Sigmoid colon (tissue), 7 donors: ENCODE measurements at places on chromosomes 2 and 18. TPM values are rescaled to one million over a fixed set of nuclear protein-coding genes. Genes with fewer than 3 reads are reported as not detected.
A peak's percentile ranks its signal among the peaks of the same experiment; 100 is the strongest.

- H3K27ac ChIP-seq = no peak overlapping the region
- peaks cover 9% of the 10 kb centered on the region for H3K36me3 ChIP-seq
- no peak overlapping the region for H3K4me3 ChIP-seq
- DNase-seq = peak; percentile 12
- no peaks in the 10 kb centered on the region for H3K27me3 ChIP-seq
These were observed 76.6 kb downstream of the EMX1 start for GRCh38 chr2:72993933-72994280.

- H3K36me3 ChIP-seq = peaks cover 7% of the 10 kb centered on the region
- H3K4me1 ChIP-seq = peaks cover 2% of the 10 kb centered on the region
- no peak overlapping the region for H3K27ac ChIP-seq
- DNase-seq = no peak
- no peaks in the 10 kb centered on the region for H3K27me3 ChIP-seq
- no peak overlapping the region for H3K4me3 ChIP-seq
These were observed 6.6 kb downstream of the TRAF3IP1 start for GRCh38 chr2:238326801-238327365.

Gene LINC00305
- total RNA-seq = not detected

GRCh38 chr2:216503159-216503629, 4.5 kb downstream of the RPL37A start:
- no peak overlapping the region for H3K4me3 ChIP-seq
- peaks cover 18% of the 10 kb centered on the region for H3K4me1 ChIP-seq
- H3K27ac ChIP-seq = no peak overlapping the region

Gene CD28
- 0.82 TPM for total RNA-seq

- H3K27me3 ChIP-seq = no peaks in the 10 kb centered on the region
- no peak overlapping the region for H3K27ac ChIP-seq
- H3K4me1 ChIP-seq = no peaks in the 10 kb centered on the region
- no peak overlapping the region for H3K4me3 ChIP-seq
These were observed 176.3 kb upstream of the DSEL start for GRCh38 chr18:67692811-67693210.

DNA sequence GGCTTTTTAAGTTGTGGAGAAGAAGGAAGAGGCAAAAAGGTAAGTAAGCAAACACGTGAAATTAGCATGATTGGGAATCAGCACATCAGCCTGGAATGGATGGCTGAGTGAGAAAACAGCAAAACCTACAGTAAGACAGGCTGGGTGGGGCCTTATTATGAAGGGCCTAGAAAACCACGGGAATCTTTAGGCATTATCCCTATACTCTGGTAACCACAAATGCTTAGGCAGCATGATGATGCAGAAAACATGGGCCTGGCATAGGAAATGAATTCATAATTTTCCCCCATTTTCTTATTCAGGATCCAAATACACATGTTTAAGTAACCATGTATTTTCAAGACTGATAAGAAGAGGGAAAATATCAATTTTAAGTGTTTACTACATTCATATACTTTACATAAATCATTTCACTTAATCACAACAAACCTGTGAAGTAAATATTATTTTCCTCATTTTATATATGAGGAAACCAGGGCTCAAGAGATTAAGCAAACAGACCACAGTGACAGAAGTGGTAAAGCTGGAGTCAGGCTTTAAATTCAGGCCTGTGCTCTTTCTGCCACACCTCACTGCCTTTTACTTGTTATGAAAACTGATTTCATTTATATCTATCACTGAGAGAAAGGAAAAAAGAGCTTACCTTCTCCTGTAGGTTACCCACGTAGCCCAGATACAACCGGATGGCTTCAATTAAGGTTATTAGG, 4.0 kb downstream of the TMEM17 start:
- no peak for DNase-seq
- H3K27me3 ChIP-seq = no peaks in the 10 kb centered on the region

GRCh38 chr2:220781622-220782241, 790.4 kb downstream of the EPHA4 start:
- no peak for DNase-seq
- H3K27me3 ChIP-seq = no peaks in the 10 kb centered on the region
- no peak overlapping the region for H3K4me3 ChIP-seq
- H3K36me3 ChIP-seq = no peaks in the 10 kb centered on the region

- H3K27ac ChIP-seq = no peak overlapping the region
- no peak overlapping the region for H3K4me3 ChIP-seq
- H3K36me3 ChIP-seq = no peaks in the 10 kb centered on the region
- DNase-seq = no peak
These were observed 35.1 kb upstream of the MTX2 start for GRCh38 chr2:176234156-176234555.

Gene LRRFIP1
- total RNA-seq = 131 TPM

Gene DYNAP
- not detected for total RNA-seq

GRCh38 chr2:164896226-164896625, 54.6 kb upstream of the COBLL1 start:
- no peak overlapping the region for H3K4me3 ChIP-seq
- H3K4me1 ChIP-seq = no peaks in the 10 kb centered on the region
- H3K36me3 ChIP-seq = no peaks in the 10 kb centered on the region
- DNase-seq = no peak

Gene PAIP2B
- 12.2 TPM for total RNA-seq

GRCh38 chr2:88903749-88904353, 212.4 kb downstream of the RPIA start:
- H3K4me3 ChIP-seq = no peak overlapping the region
- H3K27ac ChIP-seq = no peak overlapping the region
- DNase-seq = no peak
- no peaks in the 10 kb centered on the region for H3K27me3 ChIP-seq
- no peaks in the 10 kb centered on the region for H3K36me3 ChIP-seq

DNA sequence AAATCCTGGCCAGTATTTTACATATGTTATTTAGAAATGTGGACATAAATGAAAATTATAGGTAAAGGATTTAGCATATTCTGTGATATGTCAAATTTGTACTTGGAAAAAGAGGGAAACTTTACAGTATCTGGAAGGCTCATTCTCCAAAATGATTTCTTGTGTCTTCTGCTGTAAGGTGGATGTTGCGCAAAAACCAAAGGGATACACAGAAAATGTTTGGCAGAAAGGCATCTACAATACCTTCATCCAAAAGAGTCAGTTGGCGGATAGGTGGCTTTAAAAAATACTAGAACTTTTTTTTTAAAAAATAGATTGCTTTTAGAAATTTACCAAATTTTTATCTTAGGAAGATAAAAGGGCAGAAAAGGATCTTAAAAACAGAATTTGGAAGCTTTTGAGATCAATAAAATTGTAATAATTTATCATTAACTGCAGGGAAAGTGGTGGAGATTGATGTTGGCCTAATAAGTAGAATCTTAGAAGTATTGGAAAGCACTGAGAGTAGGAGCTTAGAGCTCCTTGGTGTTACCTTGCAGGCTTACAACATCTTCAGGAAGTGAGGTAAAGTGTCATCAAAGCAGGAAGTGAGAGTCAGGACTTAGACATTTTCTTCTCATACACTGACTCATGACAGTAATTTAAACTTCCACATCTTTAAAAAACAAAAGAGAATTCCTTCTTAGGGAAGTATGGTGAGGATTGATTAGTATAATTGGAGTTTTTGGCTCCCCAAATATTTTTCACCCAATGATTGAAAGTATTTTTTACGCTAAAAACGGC, 2.1 kb downstream of the NABP1 start:
- H3K27ac ChIP-seq = peak overlapping the region; percentile 86
- H3K4me1 ChIP-seq = no peaks in the 10 kb centered on the region
- no peaks in the 10 kb centered on the region for H3K36me3 ChIP-seq
- no peak for DNase-seq
- no peak overlapping the region for H3K4me3 ChIP-seq
- no peaks in the 10 kb centered on the region for H3K27me3 ChIP-seq

DNA sequence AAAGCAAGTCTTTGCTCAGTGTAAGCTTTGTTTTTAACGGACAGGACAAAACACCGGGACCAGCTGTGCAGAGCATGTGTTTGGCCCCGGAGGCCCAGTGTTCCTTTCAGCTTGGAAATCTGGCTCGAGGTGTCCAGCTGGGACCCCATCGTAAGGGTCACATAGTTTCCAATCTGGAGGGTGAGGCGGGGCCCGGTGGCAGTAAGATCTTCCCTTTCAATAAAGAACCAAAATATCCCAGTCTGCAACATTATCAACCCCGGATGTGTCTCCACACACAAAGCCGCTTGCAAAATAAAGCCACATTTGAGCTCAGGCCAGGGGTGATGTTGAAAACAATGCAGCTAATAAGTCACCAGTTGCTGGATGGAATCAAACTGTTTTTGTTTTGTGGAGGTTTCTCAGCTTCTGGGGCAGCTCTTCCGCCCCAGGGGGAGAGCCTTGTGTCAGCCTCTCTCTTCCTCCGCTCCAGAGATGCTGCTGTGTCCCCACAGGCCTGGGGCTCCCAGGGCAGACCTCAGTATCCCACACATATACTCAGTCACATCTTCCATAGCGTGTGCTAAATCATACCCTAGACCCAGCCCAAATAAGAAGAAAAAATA, 138.6 kb upstream of the GLI2 start:
- H3K36me3 ChIP-seq = no peaks in the 10 kb centered on the region
- no peak overlapping the region for H3K27ac ChIP-seq
- H3K4me3 ChIP-seq = no peak overlapping the region
- no peaks in the 10 kb centered on the region for H3K27me3 ChIP-seq
- peak; percentile 89 for DNase-seq
- peaks cover 8% of the 10 kb centered on the region for H3K4me1 ChIP-seq

Gene POTEC
- total RNA-seq = not detected

Gene COLEC12
- total RNA-seq = 15.9 TPM

Gene MOCOS
- 0.68 TPM for total RNA-seq

- no peak overlapping the region for H3K4me3 ChIP-seq
- H3K27ac ChIP-seq = no peak overlapping the region
- no peaks in the 10 kb centered on the region for H3K4me1 ChIP-seq
- no peak for DNase-seq
These were observed 110.7 kb downstream of the TMX3 start for GRCh38 chr18:68604256-68604655.

- H3K4me1 ChIP-seq = no peaks in the 10 kb centered on the region
- no peaks in the 10 kb centered on the region for H3K27me3 ChIP-seq
- H3K27ac ChIP-seq = no peak overlapping the region
- no peaks in the 10 kb centered on the region for H3K36me3 ChIP-seq
These were observed 34.9 kb upstream of the PLA2R1 start for GRCh38 chr2:160097326-160097725.

Gene SLC16A14
- total RNA-seq = 1.9 TPM

- H3K27me3 ChIP-seq = peaks cover 14% of the 10 kb centered on the region
- peak; percentile 69 for DNase-seq
- H3K4me3 ChIP-seq = no peak overlapping the region
These were observed 1072.4 kb downstream of the RPIA start for GRCh38 chr2:89763581-89764485.

Gene UPP2
- not detected for total RNA-seq

- DNase-seq = no peak
- no peaks in the 10 kb centered on the region for H3K27me3 ChIP-seq
- H3K4me1 ChIP-seq = no peaks in the 10 kb centered on the region
- peak overlapping the region; percentile 83 for H3K27ac ChIP-seq
- H3K36me3 ChIP-seq = peaks cover 41% of the 10 kb centered on the region
These were observed 51.3 kb downstream of the NRP2 start for GRCh38 chr2:205733648-205734047.

GRCh38 chr18:8629602-8630001, 20.4 kb downstream of the RAB12 start:
- no peak overlapping the region for H3K27ac ChIP-seq
- H3K27me3 ChIP-seq = no peaks in the 10 kb centered on the region
- no peak overlapping the region for H3K4me3 ChIP-seq
- peaks cover 3% of the 10 kb centered on the region for H3K4me1 ChIP-seq

DNA sequence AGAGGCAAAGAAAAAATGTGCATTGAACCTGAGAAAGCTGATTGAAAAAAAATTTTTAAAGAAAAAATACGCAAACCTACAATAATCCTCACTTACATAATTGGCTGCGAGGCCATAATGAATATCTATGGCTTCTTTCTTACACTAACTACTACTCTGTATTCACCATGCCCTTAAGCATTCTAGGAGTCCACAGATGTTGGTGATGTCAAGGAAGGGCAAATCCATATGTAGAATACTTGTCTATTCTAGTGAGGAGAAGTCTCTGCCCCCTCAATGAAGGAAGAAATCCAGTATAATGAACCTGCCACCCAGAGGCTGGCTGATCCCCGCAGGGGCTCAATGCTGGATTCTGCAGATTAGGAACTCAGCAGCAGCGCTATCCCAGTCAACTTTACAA, 14.3 kb downstream of the GALNT3 start:
- H3K36me3 ChIP-seq = no peaks in the 10 kb centered on the region
- no peak for DNase-seq
- no peak overlapping the region for H3K4me3 ChIP-seq
- H3K27ac ChIP-seq = no peak overlapping the region
- no peaks in the 10 kb centered on the region for H3K4me1 ChIP-seq
- H3K27me3 ChIP-seq = no peaks in the 10 kb centered on the region

DNA sequence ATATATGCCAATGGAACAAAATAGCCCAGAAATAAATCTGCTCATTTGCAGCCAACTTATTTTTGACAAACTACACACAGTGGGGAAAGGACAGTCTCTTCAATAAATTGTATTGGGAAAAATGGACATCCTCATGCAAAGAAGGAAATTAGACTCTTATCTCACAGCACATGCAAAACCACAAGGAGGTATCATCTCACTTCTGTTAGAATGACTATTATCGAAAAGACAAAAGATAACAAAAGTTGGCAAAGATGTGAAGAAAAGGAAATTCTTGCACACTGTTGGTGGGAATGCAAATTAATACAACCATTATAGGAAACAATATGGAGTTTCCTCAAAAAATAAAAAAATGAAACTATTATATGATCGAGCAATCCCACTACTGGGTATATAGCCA, 16.3 kb upstream of the WDR75 start:
- no peaks in the 10 kb centered on the region for H3K36me3 ChIP-seq
- no peak for DNase-seq
- no peaks in the 10 kb centered on the region for H3K27me3 ChIP-seq
- no peaks in the 10 kb centered on the region for H3K4me1 ChIP-seq
- H3K4me3 ChIP-seq = no peak overlapping the region
- no peak overlapping the region for H3K27ac ChIP-seq
